Myocyte (in vitro differentiated cells): ENCODE measurements at places on chromosomes 7 and 10. TPM values are rescaled to one million over a fixed set of nuclear protein-coding genes. Genes with fewer than 3 reads are reported as not detected.

DNA sequence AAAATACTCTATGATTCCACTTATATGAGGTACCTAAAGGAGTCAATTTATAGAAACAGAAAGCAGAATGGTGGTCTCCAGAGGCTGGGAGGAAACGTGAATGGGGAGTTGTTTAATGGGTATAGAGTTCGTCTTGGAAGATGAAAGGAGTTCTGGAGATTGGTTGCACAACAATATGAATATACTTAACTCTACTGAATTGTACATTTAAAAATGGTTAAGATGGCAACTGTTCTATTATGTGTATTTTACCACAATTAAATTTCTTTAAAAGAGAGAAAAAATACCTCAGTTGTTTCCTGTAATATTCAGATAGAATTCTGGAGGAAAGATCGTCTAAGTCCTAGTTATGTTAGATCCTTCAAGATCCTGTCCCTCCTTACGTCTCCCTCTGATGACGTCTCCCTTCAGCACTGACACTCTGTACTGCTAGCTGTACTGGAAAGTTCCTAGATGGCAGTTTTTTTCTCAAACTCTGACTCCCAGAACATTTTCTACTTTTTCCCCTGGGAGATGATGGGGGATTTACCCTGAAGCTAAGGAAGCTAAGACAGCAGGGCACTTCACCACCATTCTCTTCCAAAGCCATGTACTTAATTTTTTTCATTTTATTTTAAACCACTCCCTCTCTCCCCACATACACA lies 53.2 kb upstream of the CAV2 start:
- DNase-seq = peak; percentile 53

DNA sequence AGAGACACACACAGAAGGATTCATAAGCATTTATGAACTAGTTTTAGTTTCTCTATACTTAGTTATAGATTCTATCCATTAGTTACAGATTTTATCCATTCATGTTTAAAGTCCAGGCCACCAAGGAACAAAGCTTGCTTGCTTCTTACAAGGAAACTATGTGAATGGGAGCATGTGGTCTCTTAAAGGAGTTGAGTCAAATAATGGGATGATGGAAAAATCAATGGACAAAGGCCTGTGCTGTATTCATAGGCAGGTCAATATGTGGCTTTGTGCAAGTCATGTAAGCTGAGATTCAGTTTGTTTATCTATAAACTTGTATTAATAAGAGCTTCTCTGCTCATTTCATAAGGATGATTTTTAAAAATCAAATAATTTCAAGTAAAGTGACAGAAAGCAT lies 172.8 kb upstream of the CDK1 start:
- DNase-seq = no peak

GRCh38 chr7:148623586-148624282 lies 33.2 kb downstream of the C7orf33 start:
- peak; percentile 87 for DNase-seq

- peak; percentile 36 for DNase-seq
Measured at GRCh38 chr10:109173121-109173520, 750.2 kb downstream of the XPNPEP1 start.

- no peak for DNase-seq
Measured at GRCh38 chr10:62661143-62661542, 143.4 kb upstream of the ADO start.

DNA sequence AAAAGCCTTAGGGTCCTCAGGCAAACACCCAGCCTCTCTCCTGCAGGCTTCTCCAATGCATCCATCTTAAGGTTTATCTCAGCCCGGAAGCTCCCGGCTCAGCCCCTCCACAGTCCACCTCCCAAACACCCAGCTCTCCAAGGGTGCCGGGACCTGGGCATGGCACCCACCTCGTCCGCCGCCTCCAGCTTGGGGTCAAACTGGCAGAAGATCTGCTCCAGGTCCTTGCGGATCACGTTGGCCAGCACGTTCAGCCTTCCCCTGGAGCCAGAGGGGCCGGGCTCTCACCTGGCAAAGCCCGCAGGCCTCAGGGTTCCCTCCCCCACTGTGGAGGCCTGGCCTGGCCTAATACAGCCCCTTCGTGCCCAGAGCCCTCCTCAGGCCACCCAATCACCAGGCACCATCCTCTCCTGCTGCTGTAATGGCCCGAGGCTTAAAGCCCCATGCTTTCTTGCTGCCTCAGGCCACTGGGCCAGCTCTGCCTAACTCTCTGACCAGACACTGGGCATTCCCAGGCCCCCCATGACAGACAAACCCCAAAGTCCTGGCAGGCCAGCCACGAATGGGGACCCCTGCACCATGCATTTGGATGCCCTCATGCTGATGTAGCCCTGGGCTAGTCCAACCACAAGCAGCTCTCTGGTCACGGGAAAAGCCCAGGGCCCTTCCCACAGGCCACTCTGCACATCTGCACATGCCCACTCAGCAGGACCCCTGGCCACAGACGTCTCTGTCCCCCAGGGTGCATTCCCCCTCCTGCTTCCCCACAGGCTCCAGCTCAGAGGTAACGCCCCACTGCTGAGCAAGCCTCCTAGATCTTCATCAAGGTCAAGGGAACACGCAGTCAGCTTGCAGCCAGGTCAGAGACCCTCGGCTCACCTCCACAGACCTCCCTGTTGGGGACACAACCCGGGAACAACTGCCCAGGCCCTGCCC lies 12.3 kb downstream of the OGDHL start:
- no peak for DNase-seq

- DNase-seq = no peak
Measured at GRCh38 chr7:29045258-29046086, 87.3 kb upstream of the TRIL start.

Gene INSYN2A
- total RNA-seq = 2.3 and 4.0 TPM in 2 replicates

Gene MEIG1
- not detected in 2 replicates for total RNA-seq

Gene PNLIPRP1
- total RNA-seq = not detected in 2 replicates

Gene LIPM
- total RNA-seq = not detected in 2 replicates

Gene ANKRD2
- 61.9 and 115 TPM in 2 replicates for total RNA-seq
